ENCODE measurements at places on chromosomes 7 and 10.
A peak's percentile ranks its signal among the peaks of the same experiment; 100 is the strongest.

GRCh38 chr10:6383096-6383812, 180.5 kb downstream of the PFKFB3 start:
- no peak for DNase-seq

DNA sequence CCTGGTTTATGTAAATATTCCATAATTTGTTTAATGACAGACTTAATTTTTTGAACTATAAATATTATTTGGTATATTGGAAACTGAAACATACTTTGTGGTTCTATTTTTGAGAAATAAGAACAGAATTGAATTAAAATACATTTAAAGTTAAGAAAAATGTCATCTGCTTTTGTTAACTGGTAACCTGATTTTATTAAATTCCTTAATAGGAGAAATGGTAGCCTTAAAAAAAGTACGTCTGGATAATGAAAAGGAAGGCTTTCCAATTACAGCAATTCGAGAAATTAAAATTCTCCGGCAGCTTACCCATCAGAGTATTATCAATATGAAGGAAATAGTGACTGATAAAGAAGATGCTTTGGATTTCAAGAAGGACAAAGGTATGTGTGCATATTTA, 51.6 kb downstream of the CDK13 start:
- no peak for DNase-seq

DNA sequence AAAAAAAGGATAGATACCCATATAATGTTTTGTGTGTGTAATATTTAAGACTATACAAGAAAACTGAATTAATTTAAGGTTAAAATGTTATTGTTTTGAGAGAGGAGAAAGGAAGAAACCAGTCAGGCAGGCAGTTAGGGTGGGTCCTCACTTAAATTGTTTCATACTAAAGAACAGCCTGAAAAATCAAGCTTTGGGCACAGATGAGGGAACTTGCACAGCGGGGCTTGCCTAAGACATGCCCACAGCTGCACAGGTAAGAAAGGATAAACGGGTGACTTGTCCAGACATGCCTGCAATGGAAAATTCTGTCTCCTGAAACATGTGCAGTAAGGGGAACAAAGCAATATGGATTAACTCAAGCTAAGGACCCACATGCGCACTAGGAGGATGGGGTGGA, 158.4 kb downstream of the BBS9 start:
- DNase-seq: no peak

DNA sequence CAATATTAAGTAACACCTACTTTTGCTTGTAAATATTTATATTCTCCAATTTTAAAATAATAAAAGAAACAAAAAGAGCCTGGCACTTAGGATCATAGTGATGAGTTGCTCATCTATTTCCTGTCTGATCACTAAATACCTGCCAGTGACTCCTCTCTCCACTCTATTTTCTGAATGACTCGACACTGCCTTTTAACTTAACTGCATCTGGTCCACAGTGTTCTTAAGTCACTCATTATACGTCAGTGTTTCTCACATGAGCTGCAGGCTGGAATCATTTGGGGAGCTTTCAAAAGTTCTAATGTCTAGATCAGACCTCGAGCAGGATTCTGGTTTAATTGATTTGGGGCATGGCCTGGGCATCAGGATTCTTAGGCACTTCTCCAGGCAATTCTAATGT, 78.0 kb upstream of the AGBL3 start:
- DNase-seq: peak; percentile 31
